ENCODE measurements at places on chromosomes 1 and 21. TPM values are rescaled to one million over a fixed set of nuclear protein-coding genes. Genes with fewer than 3 reads are reported as not detected.

The ATG4C gene
- total RNA-seq: 4.4 TPM

The RGS13 gene
- not detected for total RNA-seq

The ZNF683 gene
- not detected for total RNA-seq

The F5 gene
- 0.20 TPM for total RNA-seq

The AMPD1 gene
- not detected for total RNA-seq

The KIF17 gene
- total RNA-seq: 1.4 TPM

The LIN28A gene
- total RNA-seq: not detected

The ITLN2 gene
- total RNA-seq: 0.14 TPM

The GUCA2A gene
- total RNA-seq: not detected

The MR1 gene
- 9.3 TPM for total RNA-seq

The SPRR2A gene
- total RNA-seq: not detected

The NCF2 gene
- 2.5 TPM for total RNA-seq

The CA14 gene
- total RNA-seq: not detected

The UFC1 gene
- 87.3 TPM for total RNA-seq

The C8B gene
- total RNA-seq: not detected

Measured in A549 treated with DMSO at 1 μM for 4 hours (cell line).